ENCODE measurements at places on chromosomes 11 and 22.

DNA sequence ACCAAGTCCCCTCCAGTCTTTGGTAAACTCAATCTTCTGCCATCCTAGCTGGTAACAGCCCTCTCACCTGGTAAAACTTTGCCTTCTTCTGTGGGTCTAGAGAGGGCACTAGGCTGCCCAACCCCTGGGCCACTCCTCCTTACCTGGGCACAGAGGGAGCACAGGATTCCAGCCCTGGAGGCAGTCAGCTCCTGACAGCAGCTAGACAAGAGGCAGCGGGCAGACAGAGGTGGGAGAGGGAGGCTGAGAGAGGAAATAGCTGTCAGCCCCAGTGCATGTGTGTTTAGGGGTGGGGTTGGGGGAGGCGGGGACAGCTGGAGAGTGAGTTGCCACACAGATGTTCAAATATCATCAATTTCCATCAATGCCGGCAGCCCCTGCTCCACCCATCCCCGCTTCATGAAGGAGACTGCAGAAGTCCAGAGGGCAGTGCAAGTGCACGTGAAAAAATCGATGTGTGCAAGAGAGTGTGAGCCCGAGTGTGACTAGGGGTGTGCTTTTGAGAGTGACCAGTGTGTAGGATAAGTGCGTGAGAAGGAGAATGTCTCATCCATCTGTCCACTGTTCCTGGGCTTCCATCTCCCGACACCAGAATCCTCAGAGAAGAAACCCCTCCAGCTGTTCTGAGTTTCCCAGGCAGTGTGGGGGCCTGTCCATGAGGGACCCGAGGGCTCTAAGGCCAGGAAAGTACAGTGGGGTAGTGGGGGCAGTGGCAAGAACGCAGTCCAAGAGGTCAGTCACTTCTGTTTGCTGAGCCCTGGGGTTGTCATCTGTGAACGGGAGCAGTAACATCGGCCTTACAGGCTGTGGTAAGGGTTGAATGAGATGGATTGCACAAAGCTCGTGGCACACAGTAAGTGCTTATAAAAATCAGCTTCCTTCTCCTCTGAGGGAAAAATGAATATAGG, at the start of gene PTGDR2:
Gene PTGDR2, minus strand, starts transcription at position 225 of the 908 bp plus-strand sequence. CDS start 2,228 bp downstream, outside the sequence.
- DNase-seq: no peak

GRCh38 chr22:27269751-27270543, 531.6 kb downstream of the MN1 start:
- no peak for DNase-seq

DNA sequence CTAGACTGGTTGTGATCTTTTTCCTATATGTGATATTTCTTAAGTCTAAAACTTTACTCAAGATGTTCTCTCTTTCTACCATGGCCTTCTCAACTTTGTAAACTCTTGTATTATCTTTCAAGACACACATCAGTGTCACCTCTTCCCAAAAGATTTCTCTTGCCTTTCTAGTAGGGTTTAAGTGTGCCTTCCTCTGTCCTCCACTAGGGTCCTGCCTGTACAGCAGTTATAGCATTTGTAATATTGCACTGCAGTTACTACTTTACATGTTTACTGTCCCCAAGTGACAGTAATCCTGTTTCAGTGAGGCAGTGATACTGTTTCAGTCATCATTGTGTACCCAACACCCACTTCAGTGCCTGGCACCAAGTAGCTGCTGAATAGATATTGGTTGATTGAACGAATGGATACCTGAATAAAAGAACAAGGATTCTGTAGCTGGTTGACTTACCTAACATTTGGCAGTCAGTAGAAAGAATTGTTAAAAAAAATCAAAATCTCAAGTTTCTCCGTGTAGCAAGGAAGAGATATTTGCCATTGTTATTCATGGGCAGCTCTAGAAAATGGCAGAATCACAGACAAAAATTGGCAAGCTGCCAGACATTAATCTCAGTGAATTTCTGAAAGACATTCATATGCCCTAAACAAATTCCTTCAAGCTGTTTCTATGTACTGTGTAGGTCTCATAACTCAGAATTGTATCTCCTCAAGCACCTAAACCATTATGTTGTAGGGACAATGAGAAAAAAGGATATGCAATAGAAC, 79.4 kb downstream of the RBMXL2 start:
- no peak for DNase-seq

- DNase-seq: no peak
Observed at GRCh38 chr11:34866375-34866774, 49.8 kb downstream of the APIP start.

GRCh38 chr11:92865352-92865751, 104.1 kb upstream of the MTNR1B start:
- DNase-seq: no peak

GRCh38 chr11:88105951-88106350, 69.3 kb downstream of the RAB38 start:
- DNase-seq: no peak

- no peak for DNase-seq
Observed at GRCh38 chr11:19728436-19728835, 15.8 kb downstream of the NAV2 start.

GRCh38 chr11:67584205-67584880, 731 bp downstream of the GSTP1 start:
- DNase-seq: no peak

GRCh38 chr11:20208622-20209111, 48.4 kb upstream of the DBX1 start:
- no peak for DNase-seq

- DNase-seq: no peak
Observed at GRCh38 chr11:15336021-15336420, 221.3 kb downstream of the INSC start.

GRCh38 chr11:23103416-23103815, 243.1 kb upstream of the CCDC179 start:
- no peak for DNase-seq

GRCh38 chr11:66443602-66444001, 5.0 kb upstream of the MRPL11 start:
- peak; percentile 55 for DNase-seq

- no peak for DNase-seq
Observed at GRCh38 chr11:43936076-43936475, 6.4 kb upstream of the C11orf96 start.

DNA sequence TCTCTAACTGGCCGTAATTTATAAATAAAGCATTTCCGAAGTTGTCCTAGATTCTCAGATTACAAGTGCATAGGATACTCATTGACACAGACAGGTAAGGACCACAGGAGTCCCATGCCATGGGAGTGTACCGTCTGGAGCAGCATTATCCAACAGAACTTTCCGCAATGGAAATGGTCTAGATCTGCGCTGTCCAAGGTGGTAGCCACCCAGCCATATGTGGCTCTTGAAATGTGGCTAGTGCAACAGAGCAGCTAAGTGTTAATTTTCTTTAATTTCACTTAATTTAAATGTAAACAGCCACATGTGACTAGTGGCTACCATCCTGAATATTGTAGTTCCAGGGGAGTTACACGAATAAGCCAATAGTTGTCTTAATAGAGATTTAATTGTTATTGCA, 71.3 kb downstream of the GALNT18 start:
- DNase-seq: no peak

GRCh38 chr11:18697576-18697975, 1.0 kb upstream of the TMEM86A start:
- DNase-seq: no peak

DNA sequence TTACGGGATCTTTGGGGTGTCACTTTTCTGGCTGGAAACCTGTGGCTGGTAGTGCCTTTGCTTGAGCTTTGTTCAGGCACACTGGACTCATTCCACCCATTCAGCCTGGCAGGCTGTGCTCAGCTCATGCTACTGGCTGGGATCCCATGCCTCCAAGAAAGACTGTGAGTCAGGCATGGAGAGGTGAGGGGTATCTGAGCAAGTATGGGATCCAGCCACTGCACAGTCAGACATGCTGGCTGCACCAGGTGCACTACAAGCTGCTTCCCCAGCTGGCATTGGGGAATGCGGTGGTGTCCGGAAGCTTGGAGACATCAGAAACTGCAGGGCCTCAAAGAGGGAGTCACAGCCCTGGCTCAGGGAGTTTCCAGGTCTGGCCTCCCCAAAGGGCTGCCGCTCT, 12.0 kb upstream of the MED17 start:
- no peak for DNase-seq

GRCh38 chr22:40451210-40451609, 80.8 kb downstream of the SGSM3 start:
- DNase-seq: no peak

DNA sequence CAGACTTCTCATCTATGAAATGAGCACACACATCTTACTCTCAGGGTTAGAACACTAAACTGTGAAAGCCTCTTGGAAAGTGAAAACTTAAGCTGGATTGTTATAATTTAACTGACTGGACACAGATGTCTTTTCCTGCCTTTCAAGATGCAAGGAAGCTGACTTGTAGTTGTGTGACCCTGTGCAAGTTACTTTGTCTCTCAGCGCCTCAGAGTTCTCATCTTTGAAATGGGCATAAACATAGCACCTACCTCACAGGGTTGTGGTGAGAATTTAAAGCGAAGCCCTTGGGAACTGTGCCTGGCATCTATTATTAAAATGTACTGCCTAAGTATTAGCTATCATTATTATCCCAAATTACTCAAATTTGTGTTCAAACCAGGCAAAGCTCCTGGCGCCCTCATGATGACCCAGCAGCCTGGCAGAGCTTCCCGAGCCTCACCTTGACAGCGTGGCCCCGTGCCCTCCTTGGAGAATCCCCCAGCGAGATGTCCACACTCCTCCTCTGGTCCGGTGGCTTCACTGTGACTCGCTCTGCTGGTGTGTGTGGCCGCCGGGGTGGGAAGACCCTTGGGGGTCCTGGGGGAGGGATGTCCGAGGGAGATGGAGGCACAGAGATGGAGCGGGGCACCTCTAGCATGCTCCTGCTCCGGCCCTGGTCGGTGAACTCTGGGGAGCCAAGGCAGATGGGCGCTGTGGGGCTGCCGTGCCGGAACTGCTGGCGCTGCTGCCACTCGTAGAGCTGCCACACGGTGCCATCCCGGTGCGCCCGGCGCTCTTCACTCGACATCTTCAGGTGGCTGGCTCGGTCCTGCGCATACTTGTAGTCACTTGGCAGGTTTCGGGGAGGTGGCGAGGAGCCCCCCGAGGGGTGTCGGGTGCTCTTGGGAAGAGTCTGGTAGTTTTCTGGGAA, 78.2 kb downstream of the C11orf58 start:
- no peak for DNase-seq
